ENCODE measurements at places on chromosomes 7 and 10.

DNA sequence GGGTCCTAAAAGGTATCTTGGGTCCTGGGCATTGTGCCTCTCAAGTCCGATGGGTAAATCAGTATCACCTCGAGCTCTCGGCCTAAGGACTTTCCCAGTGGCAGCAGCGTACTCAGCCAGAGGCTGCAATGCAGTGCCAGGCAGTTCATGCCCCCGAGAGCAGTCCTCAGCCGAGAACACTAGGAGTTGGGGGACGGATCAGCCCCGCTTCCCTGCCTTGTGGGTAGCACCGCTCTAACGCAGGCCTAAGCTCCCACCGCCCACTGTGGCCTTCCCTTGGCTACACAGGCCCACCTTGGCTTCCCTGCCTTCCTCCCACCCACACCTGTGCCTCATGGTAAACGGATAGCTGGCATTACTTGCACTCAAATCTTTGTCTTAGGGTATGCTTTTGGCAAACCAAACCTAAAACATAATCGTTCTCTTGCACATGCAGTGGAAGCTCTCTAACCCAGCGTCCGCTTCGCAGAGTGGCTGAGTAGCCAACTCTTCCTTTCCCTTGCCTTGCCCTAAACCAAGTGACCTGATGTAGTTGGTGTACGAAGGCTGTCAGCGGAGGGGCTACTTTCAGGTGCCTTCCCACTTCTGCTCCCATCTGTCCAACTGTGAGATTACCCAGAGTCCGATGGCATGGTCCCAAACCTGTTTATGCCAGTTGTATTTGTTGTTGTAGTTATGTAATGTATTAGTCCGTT, 73.2 kb upstream of the CHST15 start:
- DNase-seq: no peak

DNA sequence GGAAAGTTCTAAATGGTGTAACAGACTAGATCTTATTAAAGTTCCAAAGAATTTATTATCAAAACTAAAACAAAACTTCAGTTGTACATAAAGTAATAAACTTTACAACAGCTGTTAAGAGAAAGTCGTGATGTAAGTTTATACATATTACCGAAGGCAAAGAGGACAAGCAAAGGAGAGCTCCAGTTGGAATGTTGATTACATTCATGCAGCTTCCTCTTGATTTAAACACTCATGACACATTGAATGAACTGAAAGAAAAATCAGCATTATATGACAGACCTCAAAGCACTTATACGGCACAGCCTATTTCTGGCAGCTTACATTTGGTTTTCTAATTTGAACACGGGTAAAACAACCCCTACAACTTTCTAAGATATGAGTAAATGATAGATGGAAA, 13.6 kb downstream of the SRI start:
- no peak for DNase-seq

DNA sequence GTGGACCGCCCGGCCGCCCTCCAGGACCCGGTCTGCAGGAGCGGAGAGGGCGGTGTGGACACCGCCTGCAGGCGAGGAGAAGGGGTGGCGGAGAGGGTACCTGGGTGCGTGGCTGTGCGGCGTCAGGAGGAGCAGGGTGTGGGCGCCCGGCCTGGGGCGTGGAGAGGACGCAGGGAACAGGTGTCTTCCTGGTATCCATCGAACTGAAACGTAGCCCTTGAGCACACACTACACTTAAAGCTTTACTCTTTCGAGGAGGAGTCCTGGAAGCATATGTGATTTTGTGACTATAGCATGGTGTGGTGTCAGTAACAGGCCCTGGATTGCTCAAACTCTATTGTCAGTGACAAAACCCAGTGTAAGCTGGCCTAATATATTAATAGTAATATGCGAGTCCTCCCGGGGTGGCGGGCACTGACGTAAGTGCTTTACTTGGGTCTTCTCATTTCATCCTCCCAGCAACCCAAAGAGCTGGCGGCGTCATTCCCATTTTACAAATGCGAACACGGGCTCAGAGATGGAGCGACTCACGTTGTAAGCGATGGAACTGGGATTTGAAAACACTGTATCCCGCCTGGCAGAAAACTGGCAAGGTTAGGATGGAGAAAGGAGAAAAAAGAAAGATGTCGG, 508 bp upstream of the TECPR1 start:
- DNase-seq: peak; percentile 32

DNA sequence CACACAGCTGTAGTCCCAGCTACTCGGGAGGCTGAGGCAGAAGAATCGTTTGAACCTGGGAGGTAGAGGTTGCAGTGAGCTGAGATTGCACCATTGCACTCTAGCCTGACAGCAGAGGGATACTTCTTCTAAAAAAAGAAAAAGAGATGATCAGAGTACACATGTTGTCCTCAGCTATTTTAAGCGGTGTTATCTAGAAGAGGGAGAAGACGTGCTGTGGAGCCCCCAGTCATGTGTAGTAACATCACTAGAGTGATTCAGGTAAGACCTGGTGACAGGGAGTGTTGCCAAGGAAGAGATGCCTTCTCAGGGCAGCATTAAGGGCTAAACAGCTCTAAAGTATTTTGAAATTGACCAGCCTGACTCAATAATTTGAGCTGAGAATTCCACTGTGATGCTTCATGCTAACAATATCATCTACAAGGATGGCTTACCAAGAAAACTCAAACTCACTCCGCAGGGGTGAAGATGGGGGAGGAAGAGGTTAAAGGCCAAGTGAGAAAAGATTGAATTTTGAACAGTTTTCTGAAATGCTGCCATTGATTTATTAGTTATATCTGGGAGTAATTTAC, 97.4 kb downstream of the KLF6 start:
- DNase-seq: no peak

DNA sequence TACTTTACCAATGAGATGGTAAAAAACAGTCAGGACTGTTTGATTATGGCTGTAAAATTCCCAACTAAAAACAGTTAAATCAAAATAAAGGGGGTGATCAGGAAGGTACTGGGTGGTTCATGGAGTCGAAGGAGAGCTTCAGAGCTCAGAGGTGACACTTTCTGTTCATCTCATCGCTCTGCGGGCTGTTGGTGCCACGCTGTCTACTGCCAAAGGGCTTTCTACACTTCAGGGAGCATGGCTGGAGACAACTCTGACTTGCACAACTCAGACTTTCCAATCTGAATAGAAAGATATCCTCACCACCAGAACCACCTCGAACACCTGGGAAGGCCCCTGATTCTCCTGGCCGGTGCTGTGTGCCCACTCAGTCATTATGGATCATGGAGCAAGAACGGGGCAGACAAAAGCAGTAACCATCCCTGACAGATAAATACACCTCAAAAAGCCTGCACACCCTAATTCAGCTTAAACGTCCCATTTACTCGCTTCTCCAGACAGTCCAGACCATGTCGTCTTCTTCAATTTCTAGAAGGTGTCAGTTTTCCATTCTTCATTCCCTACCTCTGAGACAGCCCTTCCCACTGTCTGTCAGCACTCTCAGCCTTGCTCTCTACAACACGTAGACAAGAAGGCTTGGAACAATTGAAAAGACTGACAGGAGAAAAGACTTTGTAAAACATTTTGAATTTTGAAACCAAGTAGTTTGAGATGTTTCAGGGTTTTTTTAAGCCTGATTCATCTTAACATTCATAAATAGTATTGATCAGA, 348.7 kb upstream of the NFE2L3 start:
- no peak for DNase-seq

DNA sequence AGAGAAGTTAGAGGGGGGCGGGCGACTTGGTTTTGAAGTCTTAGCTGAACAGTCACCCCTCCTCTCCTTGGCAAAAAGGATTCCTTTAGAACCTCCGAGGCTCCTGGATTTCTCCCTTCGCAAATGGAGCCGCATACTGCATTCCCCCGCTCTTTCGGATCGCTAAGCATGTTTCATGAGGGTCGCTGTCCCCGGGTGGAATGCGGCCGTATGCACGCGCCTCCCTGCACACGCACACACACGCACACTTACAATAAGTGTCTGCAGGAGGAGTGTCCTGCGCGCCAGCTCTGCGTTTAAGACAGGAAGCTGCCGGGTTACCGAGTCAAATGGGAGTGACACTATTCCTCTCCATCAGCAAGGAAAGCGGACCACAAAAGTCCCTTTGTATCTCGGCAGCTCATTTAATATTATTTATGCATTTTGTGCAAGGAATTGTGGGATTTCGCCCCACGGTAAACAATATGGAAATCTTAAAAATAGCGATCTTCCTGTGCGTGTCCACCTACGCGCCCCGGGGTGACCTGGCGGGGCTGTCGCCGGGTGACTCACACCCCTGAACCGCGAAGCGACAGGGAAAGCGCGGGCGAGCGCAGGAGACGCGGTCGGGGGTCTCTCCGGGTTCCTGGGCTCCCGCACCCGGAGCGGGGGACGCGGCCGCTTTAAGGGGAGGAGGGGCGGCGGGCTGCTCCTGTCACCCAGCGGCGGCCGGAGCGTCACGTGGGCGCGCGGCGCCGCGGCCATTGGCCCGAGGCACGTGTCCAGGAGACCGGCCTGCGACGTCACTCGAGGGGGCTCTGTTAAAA, 988 bp upstream of the EN2 start:
- peak; percentile 17 for DNase-seq

GRCh38 chr10:86313621-86314041, 53.0 kb downstream of the GRID1 start:
- DNase-seq: no peak

- no peak for DNase-seq
These were observed 154.1 kb upstream of the AHR start for GRCh38 chr7:17144322-17144721.

DNA sequence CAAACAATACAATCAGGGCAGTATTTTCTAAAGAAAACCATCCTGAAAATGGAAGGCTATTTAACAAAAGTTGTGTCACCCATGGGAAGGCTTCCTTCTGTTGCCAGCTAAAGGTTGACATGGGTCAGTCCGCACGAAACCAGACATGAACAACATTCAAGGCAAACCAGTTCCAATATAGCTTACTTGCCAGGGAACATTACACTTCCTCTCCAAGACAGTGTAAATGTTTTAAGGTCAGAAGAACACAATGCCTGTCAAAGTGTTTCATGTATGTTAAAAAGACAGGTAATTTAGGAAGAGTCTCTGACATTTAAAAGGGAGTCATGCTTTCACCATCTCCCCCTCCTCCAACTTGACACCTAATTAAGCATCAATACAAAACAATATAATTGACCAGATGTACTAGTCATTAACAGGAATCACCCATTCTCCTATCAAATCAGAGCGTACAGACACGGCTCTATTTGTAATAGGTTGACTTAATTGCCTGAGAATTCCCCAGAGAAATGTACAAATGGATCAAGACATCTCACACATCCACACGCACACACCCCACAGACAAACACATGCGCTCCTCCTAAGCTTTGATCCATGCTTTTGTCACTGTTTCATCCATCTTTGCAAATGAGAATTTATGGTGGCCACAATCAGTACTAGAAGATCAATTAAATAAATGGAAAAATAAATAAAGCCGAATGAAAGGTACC, 69.5 kb downstream of the CACNA2D1 start:
- DNase-seq: peak; percentile 64

GRCh38 chr10:102493771-102494170, 8.7 kb downstream of the ACTR1A start:
- DNase-seq: no peak

- no peak for DNase-seq
These were observed 12.6 kb downstream of the SCD start for GRCh38 chr10:100359529-100360150.

GRCh38 chr7:99465421-99465768, 572 bp downstream of the ATP5MF start:
- DNase-seq: no peak

- DNase-seq: no peak
These were observed 23.5 kb downstream of the KLHL7 start for GRCh38 chr7:23129036-23129435.

- DNase-seq: no peak
These were observed 80.3 kb upstream of the CDCA7L start for GRCh38 chr7:22025983-22026382.

GRCh38 chr10:32240471-32240870, 106.5 kb downstream of the EPC1 start:
- DNase-seq: no peak

GRCh38 chr7:455110-455928, 64.3 kb downstream of the PDGFA start:
- DNase-seq: peak; percentile 7

- no peak for DNase-seq
These were observed 101.2 kb upstream of the TRIM24 start for GRCh38 chr7:138358850-138359341.

Data from NCI-H524 (cell line).